Stimulated activated naive CD8-positive, alpha-beta T cell treated with anti-CD3 and anti-CD28 coated beads, Interleukin-15, amount 100 ng/mL, for 72 hours (primary cell): ENCODE measurements at places on chromosomes 5 and 9.

GRCh38 chr5:62371409-62371808 lies 32.3 kb downstream of the DIMT1 start:
- DNase-seq = no peak

DNA sequence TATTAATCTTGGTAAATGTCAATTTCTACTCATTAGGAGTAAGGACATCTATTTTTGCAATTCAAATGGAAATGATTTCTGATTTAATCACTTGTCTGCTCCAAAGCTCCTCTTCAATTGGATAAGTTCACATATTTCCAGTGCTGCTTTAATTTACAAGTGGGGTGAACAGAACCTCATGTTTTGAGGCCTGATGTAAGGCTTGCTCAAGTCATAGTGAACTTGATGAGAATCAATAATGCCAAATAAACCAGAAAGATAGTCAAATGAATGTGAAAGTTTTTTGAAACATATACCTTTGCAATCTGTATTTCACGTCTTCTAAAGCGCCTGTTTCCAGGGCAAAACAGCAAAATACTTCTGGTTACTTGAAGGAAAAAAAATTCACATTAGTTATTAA lies 15.4 kb upstream of the ACOT12 start:
- DNase-seq = no peak

- DNase-seq = no peak
Measured at GRCh38 chr5:111755345-111755941, 1.6 kb downstream of the NREP start.

DNA sequence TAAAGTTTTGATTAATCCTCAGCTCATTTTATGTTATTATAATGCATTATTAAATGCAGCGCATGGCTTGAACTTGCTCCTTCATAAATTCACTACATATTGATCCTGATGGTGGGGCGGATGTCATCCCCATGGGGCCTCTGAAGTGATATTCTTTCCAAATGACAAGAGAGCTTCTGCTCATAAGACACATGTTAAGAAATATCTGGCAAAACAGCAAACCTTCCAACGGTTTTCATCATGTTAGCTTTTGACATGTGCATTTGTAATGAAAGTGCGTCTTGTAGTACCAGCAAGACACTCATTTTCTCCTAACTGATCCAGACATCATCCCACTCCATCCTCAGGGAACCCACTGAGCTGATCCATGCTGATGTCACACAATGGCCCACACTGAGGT lies 45.7 kb downstream of the SEMA5A start:
- no peak for DNase-seq

- DNase-seq = no peak
Measured at GRCh38 chr5:120509053-120509452, 45.0 kb downstream of the PRR16 start.

DNA sequence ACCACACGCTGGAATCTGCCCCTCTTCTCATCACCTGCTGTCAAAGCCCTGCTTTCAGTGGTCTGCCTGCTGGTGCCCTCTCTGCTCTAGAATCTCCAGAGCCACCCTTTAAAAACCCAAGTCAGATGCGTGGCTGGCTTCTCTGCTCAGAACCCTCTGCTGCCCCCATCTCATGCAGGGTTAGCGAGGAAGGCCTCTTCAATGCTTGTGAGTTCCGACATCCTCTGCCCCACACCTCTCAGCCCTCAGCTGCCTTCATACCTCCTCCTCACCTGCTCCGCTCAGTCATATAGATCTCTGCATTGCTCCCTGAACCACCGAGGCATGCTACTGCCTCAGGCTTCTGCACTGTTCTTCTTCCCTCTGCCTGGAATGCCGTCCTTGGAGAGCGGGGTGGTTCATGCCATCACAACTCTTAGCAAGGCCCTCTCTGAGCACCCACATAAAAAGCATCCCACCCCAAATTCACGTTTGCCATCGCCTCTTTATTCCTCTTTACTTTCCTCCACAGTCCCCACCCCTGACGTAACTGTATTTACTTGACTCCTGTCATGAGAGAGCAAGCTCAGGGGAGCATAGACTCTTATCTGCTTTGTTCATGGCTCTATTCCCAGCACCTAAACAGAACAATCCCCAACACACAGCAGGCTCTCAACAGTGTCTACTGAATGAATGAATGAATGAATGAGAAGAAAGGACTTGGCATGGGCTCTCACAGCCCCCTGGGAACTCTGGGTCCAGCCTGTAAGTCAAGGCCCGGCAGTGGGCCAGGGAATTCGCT lies 10.4 kb downstream of the SHB start:
- DNase-seq = no peak

DNA sequence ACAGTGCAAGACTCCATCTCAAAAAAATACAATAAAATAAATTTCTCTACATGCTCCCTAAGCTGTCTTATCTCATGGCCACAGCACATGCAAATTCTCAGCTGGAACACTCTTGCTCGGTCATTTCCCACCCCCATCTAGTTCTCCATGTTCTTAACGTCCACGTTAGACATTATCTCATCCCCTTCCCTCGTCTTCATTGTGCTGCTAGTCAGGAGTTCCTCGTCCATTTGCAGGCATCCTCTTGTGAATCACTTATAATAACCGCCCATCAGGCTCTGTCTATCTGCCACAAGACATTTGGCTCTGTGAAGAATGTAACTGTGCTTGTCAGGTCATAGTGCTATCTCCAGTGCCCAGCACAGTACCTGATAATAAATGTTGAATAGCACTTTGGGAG lies 32.9 kb upstream of the GOLGA1 start:
- no peak for DNase-seq

DNA sequence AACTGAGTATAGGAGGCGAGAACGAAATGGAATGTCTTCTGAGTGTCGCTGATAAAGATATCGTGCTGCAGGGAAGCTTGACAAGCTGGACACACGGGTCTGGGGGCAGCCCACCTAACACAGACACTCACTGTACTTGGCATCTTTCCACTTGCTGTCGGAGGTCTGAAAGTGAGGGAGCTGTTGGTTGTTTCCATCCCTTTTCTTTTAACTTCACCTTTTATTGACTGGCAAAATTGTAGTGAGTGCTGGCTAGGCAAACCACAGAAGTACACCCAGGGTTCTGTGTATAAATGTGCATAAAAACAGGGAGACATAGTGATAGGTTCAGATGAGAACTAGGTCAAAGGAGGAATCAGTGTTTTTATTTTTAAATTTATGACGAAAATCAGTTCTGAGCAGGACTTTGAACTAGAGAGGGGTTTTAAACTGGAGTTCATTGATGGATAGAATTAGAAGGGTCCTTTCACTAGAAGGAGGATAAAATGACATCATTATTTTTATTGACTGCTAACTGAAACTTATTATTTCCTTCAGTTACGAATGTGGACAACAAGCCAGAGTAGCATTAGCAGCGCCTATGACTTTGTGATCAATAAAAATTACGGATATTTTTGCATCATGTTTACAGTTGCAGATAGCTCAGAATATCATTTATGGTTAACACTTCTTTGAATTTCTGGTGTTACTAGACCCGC lies 817 bp downstream of the GAPVD1 start:
- DNase-seq = no peak

DNA sequence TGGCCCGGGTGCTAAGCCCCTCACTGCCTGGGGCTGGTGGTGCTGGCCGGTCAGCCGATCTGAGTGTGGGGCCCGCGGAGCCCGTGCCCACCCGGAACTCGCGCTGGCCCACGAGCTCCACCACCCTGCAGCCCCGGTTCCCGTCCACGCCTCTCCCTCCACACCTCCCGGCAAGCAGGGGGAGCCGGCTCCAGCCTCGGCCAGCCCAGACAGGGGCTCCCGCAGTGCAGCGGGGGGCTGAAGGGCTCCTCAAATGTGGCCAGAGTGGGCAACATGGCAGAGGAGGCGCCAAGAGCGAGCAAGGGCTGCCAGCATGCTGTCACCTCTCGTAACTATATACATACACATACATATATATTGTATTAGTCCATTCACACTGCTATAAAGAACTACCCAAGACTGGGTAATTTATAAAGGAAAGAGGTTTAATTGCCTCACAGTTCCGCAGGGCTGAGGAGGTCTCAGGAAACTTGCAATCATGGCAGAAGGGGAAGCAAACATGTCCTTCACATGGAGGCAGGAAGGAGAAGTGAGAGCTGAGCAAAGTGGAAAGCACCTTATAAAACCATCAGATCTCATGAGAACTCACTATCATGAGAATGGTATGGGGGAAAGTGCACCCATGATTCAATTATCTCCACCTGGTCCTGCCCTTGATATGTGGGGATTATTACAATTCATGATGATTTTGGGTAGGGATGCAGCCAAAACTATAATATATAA lies 56.8 kb downstream of the LIX1 start:
- no peak for DNase-seq

GRCh38 chr5:133732536-133732935 lies 120.2 kb upstream of the FSTL4 start:
- no peak for DNase-seq

- no peak for DNase-seq
Measured at GRCh38 chr9:18452276-18452675, 21.7 kb upstream of the ADAMTSL1 start.

GRCh38 chr9:93058355-93059010 lies at the start of gene SUSD3:
TSS of gene SUSD3 (plus strand) at chr9:93058701. CDS start at chr9:93058743, 42 bp downstream.
- peak; percentile 57 for DNase-seq

DNA sequence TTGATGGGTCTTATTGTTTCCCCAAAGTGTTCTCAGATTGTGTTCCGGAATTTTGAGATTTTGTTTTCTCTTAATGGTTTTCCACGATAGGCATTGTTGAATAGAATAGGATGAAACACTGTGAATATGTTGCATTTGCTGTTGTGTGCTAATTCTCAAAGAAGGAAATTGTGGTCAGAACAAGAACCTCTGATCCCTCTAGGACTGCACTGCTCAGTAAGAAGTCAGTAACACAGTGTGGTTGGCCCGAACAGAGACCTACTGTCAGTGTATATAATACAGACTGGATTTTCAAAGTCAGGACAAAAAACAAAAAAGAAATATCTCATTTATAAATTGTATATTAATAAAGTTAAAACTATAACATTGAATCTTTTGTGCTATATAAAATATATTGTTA lies 494.8 kb downstream of the MAT2B start:
- no peak for DNase-seq

DNA sequence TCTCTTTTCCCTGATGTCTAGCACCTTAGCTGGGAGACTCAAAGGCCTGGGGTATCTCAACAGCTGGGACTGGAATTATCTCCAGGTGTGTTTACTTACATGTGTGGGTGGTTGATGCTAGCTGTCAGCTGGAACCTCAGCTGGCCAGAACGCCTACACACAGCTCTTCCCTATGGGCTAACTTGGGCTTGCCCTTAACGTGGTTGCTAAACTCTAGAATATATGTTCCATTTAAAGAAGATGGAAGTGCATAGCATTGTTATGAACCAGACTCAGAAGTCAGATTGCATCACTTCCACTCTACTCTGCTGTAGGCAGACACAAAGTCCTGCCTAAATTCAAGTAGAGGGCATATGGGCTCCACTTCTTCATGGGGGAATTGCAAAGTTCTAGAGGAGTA lies 29.3 kb downstream of the SGCD start:
- no peak for DNase-seq

DNA sequence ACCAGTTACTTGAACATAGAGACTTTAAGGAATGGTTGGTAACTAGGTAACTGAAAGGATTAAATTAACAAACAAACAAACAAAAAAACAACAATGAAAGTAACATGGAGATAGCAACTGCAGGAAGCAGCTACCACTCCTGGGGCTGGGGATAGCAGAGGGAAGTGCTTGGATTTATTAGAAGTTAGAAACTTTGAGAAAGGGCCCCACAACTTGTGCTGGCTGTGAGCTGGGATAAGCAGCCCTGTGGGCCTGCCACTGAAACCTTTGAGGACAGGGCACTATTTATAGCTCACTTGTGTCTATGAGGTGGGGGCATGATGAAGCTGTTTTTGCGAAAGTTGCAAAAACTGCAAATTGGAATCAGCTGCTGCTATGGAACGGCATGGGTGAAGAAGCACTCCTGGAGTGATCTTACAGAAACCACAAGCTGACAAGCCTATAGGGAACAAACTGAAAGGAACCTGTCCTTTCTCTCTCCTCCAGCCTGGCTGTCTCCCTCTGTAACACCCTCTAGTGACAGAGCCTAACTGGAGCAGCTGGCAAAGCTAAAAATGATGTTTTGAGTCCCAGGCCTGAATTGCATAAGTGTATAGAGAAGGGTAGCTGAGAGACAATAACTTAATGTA lies 91.4 kb upstream of the RANBP6 start:
- DNase-seq = no peak
